GM12878 (cell line): ENCODE measurements at places on chromosomes 5 and 9. TPM values are rescaled to one million over a fixed set of nuclear protein-coding genes. Genes with fewer than 3 reads are reported as not detected.

DNA sequence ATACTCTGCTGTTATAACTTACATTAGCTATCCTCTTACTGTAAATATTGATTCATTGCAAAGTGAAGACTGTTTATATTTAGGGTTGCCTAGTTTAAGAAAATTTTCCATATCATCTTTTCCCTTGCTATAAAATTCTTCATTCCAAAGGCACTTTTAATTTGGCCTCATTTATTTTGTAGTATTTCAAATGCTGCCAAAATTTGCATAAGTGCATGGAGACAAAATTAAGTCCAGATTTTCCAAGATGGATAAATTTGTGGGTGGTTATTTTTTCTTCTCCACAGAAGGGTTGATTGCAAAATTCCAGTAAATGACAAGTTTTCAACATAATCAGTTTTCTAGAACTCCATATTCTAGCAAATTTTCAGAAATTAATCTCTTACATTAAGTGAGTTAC lies 141.5 kb upstream of the MTAP start:
- no peak for DNase-seq

DNA sequence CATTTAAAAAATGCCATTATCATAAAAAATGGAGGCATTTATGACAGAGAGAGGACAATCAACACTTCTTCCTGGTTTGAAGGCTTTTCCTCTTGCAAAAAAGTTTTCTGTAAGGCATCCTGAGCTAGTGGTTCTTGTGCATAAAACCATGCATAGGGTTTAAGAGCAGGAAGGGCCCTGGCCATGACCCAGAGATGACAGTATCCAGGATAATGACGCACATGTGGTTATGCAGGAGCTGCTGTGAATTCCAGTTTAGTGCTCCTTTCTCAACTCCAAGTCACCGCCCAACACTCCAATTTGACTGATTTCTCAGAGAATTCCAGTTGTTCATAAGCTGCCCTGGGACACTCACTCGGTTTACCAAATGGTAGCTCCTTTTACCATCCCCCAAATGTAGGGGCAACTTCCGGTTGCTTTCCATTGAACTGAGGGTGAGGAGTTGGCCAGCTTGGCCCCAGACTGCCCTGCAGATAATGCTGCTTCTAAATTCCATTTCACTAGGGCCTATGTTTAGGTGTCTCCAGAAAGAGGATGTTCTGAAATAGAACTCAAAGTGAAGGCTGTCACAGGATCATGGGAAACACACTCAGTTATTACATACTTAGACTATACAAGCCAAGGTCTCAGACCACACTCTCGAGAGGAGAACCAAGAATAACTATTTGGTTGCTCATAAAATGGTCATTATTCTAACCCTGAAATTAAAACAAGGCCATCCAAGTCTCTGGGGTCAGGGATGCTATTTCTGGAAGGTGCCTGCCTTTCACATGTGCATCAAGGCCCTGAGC lies 179.1 kb downstream of the SLIT3 start:
- no peak for DNase-seq

CNOT8 gene
- 37.5 and 42.4 TPM in 2 replicates for total RNA-seq

- DNase-seq, result no peak
Measured at GRCh38 chr5:160605266-160605665, 183.6 kb downstream of the PTTG1 start.

DNA sequence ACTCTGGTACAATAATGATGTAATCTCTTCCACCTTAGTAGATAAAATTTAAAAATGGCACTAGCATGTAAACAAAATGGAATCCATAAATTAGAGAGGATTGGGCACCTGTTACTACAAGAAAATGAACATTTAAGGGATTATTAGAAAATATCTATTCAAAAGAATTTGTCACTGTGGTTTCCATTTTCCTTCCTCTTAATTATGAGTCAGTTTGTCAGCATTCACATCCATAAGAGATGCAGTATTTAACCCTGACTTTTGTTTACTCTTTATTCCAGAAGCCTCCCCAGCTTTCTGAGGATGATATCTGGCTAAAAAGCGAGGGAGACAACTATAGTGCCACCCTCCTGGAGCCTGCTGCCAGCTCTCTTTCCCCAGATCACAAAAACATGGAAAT lies 72.1 kb downstream of the C9orf152 start:
- DNase-seq, result no peak

GRCh38 chr5:119630752-119631440 lies 1.5 kb downstream of the FAM170A start:
- DNase-seq, result no peak

DNA sequence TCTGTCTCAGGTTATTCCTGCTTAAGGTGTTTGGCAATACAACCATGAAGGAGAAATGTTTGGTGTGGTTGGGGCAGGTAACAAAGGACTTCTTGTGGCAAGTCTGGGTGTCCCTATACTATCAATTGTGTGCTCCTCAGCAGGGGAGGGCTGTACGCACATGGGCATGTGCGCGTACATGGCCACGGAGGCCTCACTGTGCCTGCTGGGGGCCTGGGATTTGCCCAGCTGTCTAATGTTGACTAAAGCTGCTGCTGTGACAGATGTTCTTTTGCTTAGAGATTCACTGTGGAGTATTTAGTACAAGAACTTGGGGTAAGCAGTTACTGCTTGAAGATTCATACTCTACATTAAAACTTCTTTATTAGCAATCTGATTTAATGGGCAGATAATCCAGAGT lies 97.5 kb downstream of the HSPA4 start:
- no peak for DNase-seq
